ENCODE measurements at places on chromosomes 12 and 14. TPM values are rescaled to one million over a fixed set of nuclear protein-coding genes. Genes with fewer than 3 reads are reported as not detected.

Gene CAPS2
- polyA plus RNA-seq = 7.2 TPM

Gene TOMM20L
- polyA plus RNA-seq = not detected

Gene TEX52
- polyA plus RNA-seq = not detected

Gene SLC6A15
- polyA plus RNA-seq = not detected

Gene BICD1
- 3.8 TPM for polyA plus RNA-seq

Gene RD3L
- polyA plus RNA-seq = 4.3 TPM

Gene ATF7IP
- polyA plus RNA-seq = 9.5 TPM

Gene ADSS1
- 64.7 TPM for polyA plus RNA-seq

Gene EXOC3L4
- 0.37 TPM for polyA plus RNA-seq

Gene FLVCR2
- polyA plus RNA-seq = 0.50 TPM

Gene TAS2R19
- not detected for polyA plus RNA-seq

Gene PSME1
- 125 TPM for polyA plus RNA-seq

Gene ARHGAP9
- polyA plus RNA-seq = 1.7 TPM

Gene CNIH1
- polyA plus RNA-seq = 40.3 TPM

Gene ASB2
- polyA plus RNA-seq = 22.4 TPM

Gene ETFBKMT
- polyA plus RNA-seq = 2.8 TPM

Gene POTEG
- polyA plus RNA-seq = not detected

Gene NTN4
- polyA plus RNA-seq = 27.8 TPM

Gene MYL2
- polyA plus RNA-seq = 13,945 TPM

Gene TAS2R31
- polyA plus RNA-seq = 0.50 TPM

Gene ASPG
- polyA plus RNA-seq = 16.3 TPM

Gene BAZ2A
- polyA plus RNA-seq = 34.1 TPM

Gene ZBTB39
- polyA plus RNA-seq = 1.5 TPM

Measured in heart left ventricle (tissue), 16 donors.